NCI-H1105 (cell line): ENCODE measurements at places on chromosomes 5 and 9.

DNA sequence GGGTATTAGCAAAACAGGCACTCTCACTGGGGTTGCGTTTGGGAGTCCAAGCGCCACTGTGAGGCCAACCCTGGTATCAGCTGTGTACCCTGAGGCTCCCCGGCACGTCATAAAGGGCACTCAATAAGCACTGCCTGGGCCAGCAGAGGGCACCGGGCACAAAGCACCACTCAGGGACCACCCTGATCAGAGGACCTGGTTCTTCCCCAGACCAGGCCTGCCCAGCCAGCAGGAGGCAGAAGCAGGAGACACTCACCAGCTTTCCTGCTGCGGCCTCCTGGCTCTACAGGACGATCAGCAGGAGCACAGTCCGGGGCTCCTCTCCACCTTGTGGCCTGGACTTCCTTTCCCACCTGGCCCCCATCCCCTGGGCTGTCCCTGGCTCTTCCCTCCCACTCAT lies 12.6 kb downstream of the MGAT1 start:
- DNase-seq: no peak

DNA sequence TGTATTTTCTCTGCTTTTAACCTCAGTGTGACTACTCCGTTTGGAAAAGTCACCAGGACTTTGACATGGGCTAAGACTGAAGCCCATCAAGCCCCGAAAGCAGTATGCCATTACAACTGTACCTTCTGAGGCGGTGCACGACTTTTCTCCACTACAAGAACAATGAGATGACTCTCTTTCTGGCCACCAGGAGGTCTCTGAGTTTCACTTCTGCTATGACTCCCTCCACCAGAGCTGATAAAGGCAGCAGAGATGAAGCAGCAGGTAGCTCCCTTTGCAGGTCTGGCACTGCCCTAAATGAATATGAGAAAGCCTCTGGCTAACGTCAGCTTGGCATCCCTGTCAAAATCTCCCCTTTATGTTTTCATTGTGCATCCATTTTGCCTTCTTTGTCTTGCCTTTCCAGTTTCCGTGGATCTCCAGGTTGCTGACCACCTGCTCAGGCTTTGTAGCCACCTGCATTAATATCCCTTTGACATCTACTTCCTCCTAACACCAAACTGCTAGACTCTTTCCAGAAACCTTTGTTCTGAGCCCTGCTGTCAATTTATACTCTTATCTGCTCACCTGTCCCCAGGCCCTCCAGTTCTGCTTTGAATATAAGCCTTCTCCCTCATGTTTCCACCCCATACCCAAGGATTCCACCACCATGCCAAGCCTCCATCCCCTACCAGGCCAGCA lies 221.7 kb downstream of the ZNF608 start:
- no peak for DNase-seq

GRCh38 chr5:80215523-80215922 lies 40.3 kb downstream of the SERINC5 start:
- no peak for DNase-seq

DNA sequence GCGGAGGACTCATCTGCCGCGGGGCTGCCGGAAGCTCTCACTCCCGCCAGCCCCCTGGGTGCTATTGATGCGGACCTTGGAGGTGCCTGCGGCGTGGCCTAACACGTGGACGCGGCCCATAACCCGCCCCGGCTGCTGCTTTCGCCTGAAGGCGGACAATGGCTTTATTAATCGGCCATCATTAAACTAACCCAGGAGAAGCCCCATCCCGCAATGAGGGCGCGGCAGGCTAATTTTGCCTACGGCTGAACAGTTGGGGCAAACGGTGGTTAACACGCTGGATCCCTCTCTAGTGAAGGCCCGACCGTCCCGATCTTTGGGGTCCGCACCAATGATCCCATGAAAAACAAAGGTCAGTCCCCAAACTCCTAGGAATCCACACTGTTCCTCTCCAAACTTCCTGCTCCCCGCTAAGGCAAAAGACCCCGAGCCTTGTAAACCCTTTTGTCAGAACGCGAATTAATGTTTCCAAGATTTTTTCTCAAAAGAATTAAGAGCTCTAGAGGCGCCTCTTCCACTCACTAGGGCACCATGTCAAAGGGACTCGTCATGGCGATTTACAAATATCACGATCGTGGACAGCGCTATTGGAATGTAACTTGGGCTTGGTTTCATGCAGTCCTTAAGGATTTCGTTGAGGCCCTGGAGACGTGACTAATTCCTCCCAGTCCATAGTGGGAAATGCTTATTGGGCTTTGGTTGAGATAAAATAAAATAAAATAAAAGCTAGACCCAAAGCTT lies 193.1 kb downstream of the MEF2C start:
- no peak for DNase-seq

DNA sequence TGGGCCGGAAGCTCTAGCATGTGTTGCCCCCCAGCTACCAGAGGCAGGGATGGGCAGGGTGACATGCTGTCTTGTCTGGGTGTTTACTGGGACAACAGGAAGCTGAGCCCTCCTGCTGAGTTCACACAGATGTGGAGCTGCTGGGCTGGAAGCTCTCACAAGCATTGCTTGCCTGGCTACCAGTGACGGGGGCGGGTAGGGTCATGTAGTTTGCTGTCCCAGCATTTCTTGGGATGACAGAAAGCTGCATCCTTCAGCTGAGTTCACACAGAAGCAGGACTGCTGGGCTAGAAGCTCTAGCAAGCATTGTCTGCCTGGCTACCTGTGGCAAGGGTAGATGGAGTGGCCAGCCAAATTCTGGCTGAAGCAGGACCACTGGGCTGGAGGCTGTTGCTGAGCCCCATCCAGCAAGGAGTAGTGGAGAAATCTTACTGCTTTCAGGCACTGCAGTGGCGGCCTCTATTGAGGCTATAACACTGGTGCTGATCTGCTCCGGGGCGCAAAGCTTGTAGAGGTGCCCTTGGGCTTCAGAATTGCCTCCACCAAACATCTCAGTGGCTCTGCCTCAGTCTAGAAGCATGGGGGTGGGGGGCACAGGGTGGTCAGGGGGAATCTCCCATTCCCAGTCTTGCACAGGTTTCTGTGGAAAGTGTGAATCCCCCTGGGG lies 25.1 kb downstream of the POLK start:
- DNase-seq: no peak

- DNase-seq: no peak
Measured at GRCh38 chr5:133694181-133694831, 82.0 kb upstream of the FSTL4 start.

GRCh38 chr5:39223565-39224156 lies 4.3 kb upstream of the FYB1 start:
- no peak for DNase-seq

DNA sequence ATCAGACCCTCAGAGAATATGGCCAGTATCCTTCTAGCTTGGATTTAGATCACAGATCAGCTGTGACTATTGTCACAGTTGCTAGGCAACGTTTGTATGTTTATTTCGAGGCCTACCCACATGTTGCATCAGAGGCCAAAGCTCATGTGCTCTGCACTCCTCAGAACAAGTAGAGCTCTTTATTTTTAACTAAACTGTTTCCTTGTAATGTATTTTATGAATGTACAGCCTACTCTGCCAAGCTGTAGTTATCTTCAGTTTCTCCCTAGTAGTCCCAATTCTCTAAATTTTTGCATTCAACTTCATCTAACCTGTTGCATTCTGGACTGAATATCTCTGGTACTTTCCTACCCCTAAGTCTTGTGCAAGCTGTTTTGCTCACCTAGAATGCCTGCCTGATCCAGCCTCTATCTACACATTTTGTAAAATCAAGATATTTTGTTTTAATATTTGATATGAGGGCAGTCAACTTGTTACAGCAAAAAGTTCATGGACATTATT lies 52.8 kb downstream of the CAST start:
- no peak for DNase-seq

DNA sequence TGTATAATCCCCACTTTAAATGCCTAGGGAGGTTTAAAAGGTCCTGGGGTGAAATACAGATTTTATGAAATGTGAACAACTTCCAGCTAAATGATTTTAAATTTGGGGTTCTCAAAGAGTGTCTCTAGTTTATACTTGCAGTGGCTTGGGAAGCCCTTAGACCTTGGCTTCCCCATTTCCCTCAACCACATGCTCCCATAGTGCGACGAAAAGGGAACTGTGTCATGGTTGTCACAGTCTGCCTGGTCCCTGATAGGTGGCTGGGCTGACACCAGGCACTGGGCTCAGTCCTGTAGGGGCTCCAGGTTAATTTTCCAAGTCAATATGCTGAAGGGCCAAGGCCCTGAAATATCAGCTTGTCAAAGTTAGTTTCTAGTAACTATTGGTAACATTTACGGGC lies 10.4 kb upstream of the CXCL14 start:
- no peak for DNase-seq

DNA sequence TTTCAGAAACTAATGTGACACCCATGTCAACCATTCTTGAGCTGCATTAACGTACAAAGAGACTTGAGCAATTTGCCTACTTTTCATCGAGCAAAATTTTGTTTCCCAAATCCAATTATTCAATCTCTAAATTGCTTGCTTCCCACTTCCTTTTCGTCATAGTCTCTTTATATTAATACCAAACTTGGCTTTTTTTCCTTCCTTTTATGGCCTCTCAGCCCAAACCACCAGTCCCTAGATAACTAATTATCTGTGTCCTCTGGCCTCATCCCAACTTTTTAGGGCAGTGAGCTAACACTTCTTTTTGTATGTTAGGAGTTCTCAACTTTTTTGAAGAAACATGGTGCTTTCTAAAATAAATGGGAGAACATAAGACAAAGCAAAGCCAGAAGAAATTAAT lies 155.5 kb upstream of the S1PR3 start:
- DNase-seq: no peak

- no peak for DNase-seq
Measured at GRCh38 chr5:53288511-53288910, 179.0 kb upstream of the MOCS2 start.

- no peak for DNase-seq
Measured at GRCh38 chr9:8905731-8906130, 1106.2 kb upstream of the DMAC1 start.

- DNase-seq: no peak
Measured at GRCh38 chr5:140253985-140254384, 48.9 kb downstream of the PFDN1 start.

DNA sequence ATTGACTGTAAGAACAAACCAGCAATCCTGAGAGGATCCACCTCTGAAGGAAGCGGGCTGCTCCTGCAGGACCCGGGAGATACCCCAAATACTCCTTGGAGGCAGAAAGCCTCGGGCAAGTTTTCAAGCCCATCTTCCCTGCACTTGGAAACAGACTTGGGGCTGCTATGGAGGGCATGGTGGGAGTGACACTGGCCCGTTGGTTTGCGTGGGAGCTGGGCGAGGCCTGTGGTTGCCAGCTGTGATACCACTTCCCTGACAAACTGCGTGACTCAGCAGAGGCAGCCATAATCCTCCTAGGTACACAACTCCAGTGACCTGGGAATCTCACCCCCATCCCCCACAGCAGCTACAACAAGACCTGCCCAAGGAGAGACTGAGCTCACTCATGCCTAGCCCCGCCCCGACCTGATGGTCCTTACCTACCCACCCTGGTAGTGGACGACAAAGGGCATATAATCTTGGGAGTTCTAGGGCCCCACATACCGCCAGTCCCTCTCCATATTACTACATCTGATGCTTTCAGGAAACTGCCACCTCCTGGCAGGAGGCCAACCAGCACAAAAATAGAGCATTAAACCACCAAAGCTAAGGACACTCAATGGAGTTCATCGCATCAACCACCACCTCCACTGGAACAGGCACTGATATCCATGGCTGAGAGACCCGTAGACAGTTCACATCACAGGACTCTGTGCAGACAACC lies 38.1 kb upstream of the VLDLR start:
- DNase-seq: no peak

GRCh38 chr5:132098151-132098594 lies 24.6 kb downstream of the CSF2 start:
- DNase-seq: no peak

DNA sequence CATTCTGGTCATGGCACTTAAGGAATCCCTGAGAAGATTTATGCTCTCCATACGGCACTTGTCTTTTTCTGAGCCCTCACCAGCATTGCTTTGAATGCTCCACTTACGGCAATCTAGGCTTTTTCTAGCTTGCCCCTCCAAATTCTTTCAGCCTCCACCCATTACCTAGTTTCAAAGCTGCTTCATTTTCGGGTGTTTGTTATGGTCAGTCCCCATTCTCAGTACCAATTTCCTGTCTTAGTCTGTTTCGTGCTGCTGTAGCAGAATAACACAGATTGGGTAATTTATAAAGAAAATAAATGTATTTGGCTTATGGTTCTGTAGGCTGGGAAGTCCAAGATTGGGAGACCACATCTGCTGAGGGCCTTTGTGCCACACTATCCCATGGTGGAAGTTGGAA lies 42.0 kb downstream of the ARHGEF28 start:
- DNase-seq: no peak

DNA sequence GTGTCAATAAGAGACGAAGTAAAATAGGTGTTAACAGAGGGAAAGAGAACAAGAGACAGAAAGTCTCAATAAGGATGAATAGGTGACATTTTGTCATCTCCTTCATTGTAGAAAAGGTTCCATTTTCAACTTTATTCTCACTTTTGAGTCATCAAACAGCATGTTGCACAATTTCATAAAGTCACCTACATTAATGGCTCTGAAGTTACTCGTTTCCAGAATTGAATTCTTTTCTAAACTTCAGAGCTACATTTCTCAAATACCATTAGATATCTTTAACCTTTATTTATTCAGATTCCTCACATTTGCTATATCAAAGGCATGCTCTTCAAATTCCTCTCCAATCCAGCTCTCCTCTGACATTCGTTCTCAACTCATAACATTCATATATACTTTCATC lies 13.1 kb downstream of the ADAMTS6 start:
- DNase-seq: no peak

DNA sequence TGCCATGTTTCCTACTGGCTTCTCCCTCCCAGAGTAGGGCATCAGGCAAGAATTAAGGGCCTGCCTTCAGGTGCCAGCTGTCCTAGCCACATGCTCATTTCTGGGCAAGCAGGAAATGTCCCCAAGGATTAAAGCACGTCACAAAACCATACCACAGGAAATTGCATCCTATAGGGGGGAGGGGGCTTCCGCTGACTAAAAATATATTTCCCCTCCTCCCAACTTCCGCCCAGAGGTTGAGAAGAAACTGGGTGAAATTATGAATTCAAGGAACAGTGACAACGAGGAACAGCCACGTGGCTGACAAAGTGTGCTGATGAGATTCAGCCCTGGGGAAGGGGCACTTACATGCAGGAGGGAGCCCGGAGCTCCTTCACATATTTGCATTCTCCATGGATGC lies 4.1 kb downstream of the HBEGF start:
- DNase-seq: no peak

DNA sequence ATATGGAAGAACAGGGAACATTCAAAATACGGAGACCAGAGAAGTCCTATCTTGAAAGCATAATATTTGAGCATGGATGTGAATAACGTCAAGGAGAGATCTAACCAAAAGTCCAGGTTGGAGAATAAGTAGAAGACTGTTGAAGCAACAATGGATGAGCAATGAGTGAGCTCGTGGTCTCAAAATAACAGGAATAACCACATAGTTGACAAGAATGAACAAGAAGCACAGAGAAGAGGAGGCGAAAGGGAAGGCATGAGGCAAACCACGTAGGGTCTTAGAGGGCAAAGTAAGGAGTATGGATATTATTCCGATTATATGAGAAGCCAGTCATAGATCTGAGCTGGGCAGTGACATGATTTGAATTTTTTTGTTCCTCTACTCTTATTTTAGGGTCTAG lies 710.2 kb downstream of the BRINP1 start:
- DNase-seq: no peak

- DNase-seq: no peak
Measured at GRCh38 chr9:76943054-76943453, 37.1 kb upstream of the PRUNE2 start.

GRCh38 chr9:126494264-126494663 lies 119.5 kb upstream of the LMX1B start:
- no peak for DNase-seq

GRCh38 chr5:67234671-67235176 lies 38.1 kb upstream of the CD180 start:
- peak; percentile 27 for DNase-seq
